Eye (tissue), 1 donor: ENCODE measurements at places on chromosomes 11 and 22.

DNA sequence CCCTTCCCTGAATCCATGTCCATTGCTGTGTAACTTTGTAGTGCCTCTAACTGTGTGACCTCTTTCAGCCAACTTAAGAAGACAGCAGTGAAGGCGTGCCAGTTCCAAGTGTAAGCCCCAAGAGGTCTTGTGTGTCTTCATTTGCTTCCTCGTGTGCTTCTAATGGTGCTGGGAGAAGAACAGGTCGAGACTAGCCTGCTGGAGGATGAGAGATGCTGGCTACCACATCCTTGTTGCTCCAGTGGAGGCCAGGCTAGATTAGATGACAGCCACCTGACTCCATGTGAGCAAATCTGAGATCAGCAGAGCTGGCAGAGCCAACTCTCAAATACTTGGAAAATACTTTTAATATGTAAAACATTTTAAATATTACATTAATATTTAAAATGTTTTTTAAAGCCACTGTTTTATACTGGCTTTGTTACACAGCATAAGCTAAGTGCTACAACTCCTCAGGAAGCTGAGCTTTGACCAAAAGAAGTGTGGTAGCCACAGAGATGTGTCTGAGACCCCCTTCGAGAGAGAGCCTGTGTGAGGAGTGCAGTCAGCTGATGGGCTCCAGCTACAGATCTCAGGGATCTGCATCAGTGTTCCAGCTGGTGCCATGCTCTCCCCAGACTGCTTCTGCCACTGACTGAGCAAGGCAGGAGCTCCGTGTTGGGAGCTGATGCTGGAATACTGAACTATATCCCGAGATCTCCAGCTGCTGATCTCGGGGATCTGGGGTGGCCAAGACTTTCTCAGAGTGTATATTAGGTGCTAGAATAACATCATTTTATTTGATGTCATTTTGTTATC, 8.9 kb downstream of the KCNJ11 start:
- no peak for DNase-seq

GRCh38 chr22:46894081-46894671, 131.7 kb downstream of the TBC1D22A start:
- DNase-seq = peak; percentile 67

DNA sequence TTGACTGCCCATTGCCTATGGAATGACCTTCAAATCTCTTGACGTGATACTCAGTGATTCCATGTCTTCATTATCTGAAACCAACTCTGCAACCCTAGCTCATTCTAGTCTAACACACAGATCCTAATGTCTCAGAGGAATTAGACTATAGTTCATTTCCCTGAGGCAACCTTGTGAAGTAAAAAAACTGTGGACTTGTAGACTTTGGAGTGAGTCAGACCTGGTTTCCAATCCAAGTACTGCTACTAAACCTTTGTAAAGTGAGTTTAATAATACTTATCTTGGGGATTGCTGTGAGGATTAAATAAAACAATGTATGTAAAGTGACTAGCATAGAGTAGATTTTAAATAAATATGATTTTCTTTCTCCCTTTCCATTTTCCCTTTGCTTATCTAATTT, 226.1 kb downstream of the BLID start:
- DNase-seq = no peak

GRCh38 chr11:113773092-113773415, 438 bp downstream of the ZW10 start:
- no peak for DNase-seq

- DNase-seq = no peak
Observed at GRCh38 chr11:73989156-73989555, 6.5 kb upstream of the UCP2 start.

DNA sequence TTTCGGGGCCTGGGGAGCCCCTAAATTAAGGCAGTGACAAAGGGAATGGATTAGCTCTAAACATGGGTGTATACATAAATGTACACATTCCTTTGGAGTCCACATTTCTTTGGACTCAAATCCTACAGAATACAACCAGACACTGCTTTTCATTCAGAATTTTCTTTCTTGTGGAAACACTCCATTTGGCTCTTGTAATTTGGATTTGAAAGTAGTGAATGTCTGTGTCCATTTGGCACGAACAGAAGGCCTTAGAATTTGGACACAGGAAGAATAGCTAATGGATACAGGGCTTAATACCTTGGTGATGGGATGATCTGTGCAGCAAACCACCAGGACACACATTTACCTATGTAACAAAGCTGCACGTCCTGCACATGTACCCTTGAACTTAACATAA, 399.5 kb downstream of the NELL1 start:
- DNase-seq = no peak

DNA sequence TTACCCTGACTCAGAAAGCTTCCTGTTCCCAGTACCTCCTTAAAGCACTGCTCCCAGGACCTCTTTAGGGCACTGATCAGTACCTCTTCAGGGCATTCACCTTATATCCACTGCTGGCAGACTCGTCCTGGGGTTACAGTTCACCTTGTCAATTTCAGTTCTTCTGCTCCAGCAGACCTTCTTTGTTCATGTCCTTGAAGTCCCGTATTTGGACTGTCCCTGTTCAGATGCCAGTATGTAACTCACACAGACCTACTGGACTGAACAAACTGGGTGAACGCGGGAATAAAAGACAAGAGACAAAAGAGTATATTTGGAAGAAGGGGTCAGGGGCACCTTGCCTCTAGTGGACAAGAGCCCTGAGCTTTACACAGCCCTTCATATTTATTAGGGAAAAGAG, 31.8 kb upstream of the NCAM1 start:
- DNase-seq = peak; percentile 44

GRCh38 chr22:50072167-50072555, 13.1 kb downstream of the MLC1 start:
- no peak for DNase-seq

- DNase-seq = peak; percentile 31
Observed at GRCh38 chr22:30867746-30868662, 100.6 kb downstream of the MORC2 start.

DNA sequence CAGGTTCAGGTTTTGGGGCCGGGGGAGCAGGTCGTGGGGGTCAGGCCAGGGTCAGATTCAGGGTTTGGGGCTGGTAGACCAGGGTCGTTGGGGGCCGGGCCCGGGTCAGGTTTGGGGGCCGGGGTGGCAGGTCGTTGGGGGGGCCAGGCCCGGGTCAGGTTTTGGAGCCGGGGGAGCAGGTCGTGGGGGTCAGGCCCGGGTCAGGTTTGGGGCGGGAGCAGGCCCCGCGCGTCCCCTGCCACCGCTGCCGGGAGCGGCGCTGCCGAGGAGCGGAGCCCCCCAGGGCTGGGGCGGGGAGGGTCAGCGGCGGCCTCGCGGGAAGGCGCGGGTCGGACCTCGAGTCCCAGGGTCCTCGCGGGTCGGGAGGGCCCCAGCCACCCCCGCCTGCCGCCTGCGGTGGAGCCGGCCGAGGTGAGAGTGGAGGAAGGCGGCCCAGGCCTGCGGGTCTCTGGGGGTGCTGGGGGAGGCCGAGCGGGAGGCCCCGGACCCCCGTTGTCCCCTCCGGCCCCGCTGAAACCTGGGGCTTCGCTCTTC, 535 bp downstream of the TRABD start:
- no peak for DNase-seq

GRCh38 chr11:36825251-36825650, 227.2 kb upstream of the RAG2 start:
- DNase-seq = no peak

- no peak for DNase-seq
Observed at GRCh38 chr11:2393941-2394817, 6.4 kb upstream of the TSSC4 start.

DNA sequence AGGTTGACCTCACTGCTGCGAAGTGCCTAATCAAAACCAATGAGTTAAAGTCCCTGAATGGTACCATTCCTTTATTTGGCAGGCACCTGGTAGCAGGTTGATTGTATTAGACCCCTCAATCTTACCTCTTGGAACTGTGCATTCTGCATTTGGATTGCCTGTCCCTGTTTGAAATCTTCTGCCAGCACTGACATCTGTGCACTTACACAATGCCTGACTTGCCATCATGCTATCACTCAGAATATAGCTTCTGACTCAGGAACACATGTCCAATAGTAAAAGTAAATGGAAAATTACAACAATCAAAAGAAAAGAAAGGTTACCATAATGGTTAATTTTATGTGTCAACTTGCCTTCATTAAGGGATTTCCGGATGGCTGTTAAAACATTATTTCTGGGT, 366.0 kb upstream of the PDGFD start:
- DNase-seq = no peak

DNA sequence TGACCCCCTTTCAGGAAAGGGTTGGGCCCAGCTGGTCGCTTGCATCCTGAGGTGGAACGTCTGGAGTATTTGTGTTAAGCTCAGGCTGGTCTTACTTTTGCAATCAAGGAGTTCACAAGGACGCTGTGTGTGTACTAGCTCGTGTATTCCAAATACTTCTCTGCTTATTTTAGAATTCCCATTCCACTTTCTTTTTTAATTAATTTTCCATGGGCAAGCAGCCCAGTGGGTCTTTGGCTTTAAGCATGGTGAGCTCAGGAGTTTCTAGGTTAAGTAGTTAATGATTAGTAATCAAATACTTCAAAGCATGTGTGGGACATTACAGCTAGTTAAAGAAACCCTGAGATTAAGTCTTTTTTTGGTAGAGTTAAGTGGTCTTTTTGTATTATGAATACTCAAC, 68.6 kb downstream of the CSNK2A3 start:
- no peak for DNase-seq

- no peak for DNase-seq
Observed at GRCh38 chr11:123601136-123601535, 53.3 kb downstream of the SCN3B start.

DNA sequence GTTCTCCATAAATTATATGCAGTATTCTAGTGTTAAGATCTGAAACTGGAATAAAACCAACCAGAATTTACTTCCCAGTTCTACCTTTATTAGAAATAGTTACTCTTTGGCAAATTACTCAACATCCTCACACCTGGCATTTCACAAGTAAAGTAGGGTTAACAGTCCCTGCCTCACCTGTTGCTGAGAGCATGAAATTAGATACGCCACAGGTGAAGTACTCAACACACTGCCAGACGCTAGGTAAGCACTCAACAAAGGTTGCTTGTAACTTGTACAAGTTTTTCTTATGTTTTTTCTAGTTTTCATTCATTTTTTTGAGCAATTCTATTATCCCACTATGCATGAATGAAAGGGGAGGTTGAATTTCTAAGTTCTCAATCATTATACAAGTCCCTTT, 267.6 kb upstream of the ARHGAP42 start:
- no peak for DNase-seq

GRCh38 chr11:126339863-126340434, 15.5 kb upstream of the ST3GAL4 start:
- DNase-seq = no peak

DNA sequence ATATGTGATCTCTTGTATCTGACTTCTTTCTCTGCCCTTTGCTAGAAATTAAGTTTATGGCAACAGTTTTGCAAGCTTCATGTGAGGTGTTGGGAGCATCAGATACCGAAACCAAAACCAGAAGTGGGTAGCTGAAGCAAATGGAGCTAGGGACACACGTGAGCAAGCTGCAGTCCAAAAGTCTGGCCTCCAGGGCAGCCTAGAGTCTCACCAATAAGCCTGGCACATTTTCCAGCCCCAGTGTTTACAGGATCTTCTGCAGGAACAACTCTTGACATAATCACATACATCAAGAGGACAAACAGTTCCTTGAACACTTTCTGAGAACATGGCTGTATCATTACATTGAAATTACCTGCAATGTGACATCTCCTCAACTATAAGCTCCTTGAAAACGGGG, 114.1 kb downstream of the LARGE1 start:
- no peak for DNase-seq

GRCh38 chr11:63670433-63671321, 499 bp downstream of the ATL3 start:
- peak; percentile 70 for DNase-seq

GRCh38 chr11:110296226-110297075, at the start of gene RDX:
Gene RDX (minus strand): TSS chr11:110296614. CDS start chr11:110279692, 16,922 bp downstream.
- peak; percentile 90 for DNase-seq

GRCh38 chr11:127738771-127739286, 738.3 kb upstream of the KIRREL3 start:
- peak; percentile 47 for DNase-seq

- DNase-seq = no peak
Observed at GRCh38 chr22:23713696-23714595, 23.1 kb downstream of the RGL4 start.

DNA sequence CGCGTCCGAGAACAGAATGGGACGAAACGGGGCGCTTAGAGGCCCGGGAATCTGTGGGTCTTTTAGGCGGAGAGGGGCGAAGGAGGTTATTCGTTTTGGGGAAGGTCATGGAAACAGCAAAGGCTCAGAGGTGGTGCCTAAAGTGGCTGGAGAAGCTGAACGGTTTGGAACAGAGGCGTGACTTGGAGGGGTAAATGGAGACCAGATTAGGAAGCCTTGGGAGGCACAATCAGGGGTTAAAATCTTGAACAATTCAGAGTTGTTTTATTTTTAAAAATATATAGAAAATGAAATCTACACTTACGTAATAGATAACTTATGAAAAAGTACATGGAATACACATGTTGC, 247 bp upstream of the PLAAT5 start:
- DNase-seq = no peak

- DNase-seq = peak; percentile 4
Observed at GRCh38 chr22:29524442-29525191, 28.9 kb downstream of the THOC5 start.

DNA sequence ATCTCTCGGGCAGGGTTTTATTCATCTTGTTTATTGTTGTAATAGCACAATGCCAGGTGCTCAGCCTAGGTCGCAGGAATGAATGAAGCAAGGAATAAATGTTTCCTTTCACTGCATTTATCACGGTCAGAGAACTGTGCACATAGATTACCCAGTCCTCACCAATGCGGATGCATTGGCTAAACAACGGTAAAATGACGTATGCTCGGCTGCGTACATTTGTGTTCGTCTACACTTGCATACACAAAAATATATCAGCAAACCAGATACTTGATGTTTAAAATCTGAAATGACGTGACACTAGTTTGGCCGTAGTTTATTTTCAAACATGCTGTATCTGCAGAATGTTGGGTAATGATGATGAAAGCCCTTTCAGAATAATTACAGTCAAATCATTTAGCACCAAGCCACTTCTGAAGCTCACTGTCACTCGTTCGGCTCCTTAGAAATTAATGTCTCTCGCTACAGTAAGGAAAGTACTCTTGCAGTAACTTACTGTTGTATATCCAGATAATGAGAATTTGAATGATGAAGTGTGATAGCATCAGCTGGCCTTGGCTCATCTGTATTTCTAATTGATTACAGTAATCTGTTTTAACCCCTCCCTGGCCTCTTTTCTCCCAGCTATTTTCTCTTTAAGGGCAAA, 268.9 kb downstream of the LRRC4C start:
- DNase-seq = no peak

DNA sequence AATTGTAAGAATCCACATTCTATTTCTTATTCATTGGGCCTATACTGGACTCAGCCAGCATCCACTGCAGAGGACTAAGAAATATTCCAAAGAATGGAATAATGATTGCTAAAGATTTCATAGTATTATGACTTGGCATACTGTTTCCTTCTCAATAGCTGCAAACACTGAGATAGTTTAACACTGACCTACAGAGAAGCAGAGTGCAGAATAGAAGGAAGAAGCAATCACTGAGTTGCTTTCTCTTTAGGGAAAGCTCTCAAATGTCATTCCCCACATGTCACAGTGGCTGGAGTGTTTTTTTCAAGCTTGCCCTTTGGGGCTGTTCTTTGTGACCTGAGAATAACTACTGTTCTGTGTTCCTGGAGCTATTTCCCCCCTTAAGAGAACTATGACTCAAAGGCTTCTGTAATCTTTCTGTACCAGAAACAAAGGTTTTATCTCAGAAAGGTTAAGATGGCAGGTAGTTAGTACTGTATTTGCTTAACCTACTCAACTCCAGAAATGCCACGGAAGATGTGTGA, 243.6 kb upstream of the LUZP2 start:
- DNase-seq = no peak
